ENCODE measurements at places on chromosomes 12 and 14.

GRCh38 chr12:96502949-96503532 is 13.7 kb downstream of the CFAP54 start:
- no peak for DNase-seq

DNA sequence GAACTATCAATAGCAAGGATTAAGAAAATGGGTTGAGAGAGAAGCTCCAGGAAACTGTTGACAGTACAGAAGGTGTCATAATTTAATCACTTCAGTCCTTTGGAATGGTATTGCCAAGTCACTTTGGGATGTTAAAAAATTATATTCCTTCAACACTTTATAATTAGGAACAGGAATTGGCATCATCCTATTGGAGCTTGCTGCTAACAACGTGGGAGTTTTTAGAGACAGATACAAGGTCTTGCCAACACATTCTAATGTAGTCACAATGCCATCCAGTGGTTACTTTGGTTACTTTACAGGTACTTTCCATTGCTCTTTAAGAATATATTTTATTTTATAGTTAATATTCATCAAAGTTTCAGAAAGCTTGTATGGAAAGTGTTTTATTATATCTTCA is 310.1 kb downstream of the SYT1 start:
- DNase-seq: peak; percentile 33

- DNase-seq: no peak
These were observed 2.3 kb downstream of the RFX4 start for GRCh38 chr12:106585105-106585520.

DNA sequence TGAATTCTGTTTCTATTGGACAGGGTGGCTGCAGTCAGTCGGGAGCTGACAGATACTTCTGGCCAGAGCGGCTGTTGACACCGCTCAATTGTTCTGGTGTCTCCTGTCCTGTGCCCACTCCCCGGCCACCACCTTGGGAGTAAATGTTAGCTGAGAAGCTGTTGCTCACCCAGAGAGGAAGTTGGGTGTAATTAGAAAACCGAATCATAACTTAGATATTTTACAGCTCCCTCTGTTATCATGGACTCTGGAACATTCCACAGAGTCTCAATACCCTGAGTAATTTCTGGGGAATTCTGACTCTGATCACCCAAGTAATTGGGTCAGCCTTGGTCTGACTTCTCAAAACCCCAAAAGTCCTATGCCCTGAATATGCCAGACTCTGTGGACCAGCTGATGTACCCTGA is 58.3 kb upstream of the RFLNA start:
- peak; percentile 29 for DNase-seq

GRCh38 chr14:56168007-56168616 is 49.9 kb downstream of the PELI2 start:
- DNase-seq: no peak

- DNase-seq: no peak
These were observed 217.0 kb downstream of the BCL11B start for GRCh38 chr14:99055019-99055418.

DNA sequence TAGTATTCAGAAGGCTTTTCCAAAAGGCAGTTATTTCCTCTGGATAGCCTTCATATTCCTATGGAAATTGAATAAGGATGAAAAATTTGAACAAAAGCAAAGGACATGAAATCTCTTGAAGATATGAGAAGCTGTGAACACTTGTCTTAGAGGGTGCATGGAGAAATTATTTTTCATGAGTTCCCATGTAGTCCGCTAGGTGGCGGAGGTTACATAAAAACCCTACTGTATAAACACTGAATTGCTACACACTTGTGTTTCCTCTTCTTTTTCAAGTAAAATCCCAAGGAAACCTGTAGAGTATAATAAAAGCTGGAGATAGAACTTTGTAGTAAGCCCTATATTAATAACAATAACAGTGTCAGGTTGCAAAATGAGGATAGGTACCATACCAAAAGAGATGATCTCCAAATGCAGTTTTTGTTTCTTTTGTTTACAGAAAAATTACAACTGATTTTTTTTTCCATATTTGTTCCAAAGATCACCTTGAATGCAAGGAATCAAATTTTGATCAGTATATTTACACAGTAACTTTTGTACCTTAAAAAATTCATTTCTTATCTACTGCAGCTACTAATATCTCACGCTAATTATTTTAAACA is 37.8 kb upstream of the OR4E1 start:
- DNase-seq: peak; percentile 1

DNA sequence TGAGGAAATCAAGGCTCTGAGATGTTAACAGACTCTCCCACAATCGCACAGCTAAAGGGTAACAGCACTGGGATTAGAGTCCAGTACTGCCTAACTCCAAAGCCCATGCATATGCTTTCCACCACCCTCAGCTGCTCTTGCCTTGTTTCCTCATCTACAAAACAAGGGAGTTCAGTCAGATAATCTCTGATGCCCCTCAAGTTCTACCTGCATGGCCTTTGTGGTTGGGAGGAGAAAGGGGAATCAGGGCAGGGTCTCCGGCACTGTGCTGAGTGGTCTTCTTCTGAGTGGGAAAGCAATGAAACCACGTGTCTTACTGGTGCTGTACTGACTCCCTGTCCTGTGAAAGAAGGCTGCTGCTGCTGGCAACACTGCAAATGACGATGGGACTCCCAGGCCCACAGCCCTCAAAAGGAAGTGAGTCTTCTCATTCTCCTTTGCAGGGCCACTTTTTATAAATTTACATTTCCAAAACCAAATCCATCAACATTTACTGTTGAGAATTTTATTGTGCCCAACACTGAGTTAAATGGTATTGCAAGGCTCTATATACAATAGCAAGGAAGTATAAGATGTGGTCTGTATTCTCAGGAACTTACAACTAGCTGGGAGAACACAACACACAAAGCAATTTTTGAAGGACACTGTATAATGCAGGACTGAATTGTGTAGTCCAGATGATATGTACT is 19.7 kb upstream of the DUSP16 start:
- no peak for DNase-seq

- DNase-seq: no peak
These were observed 59.2 kb downstream of the RASSF8 start for GRCh38 chr12:26017484-26018211.
